ENCODE measurements at places on chromosomes 11 and 22. TPM values are rescaled to one million over a fixed set of nuclear protein-coding genes. Genes with fewer than 3 reads are reported as not detected.

The OR5D16 gene
- total RNA-seq, result not detected

The DAGLA gene
- 4.3 TPM for total RNA-seq

DNA sequence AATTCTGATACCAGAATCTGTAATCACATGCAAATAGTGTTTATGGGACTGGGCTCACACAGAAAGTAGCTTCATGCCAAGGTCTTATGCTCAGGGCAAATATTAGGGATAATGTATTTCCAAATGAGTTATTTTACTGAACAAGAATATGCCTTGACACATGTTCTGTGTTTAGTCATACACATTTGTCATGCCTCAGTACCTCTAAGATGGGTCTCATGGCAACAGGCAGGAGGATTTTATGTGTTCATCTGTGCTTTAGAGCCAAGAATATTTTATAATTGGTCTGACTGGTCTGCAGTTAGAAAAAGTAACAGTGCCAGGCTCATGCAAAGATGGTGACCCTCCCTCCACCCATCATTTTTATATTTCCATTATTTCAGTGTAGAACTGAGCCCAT lies 49.1 kb downstream of the JAM3 start:
- DNase-seq, result no peak

GRCh38 chr11:94700622-94701021 lies 67.5 kb upstream of the AMOTL1 start:
- DNase-seq, result no peak

- no peak for DNase-seq
Observed at GRCh38 chr22:36643033-36643432, 60.5 kb downstream of the CACNG2 start.

DNA sequence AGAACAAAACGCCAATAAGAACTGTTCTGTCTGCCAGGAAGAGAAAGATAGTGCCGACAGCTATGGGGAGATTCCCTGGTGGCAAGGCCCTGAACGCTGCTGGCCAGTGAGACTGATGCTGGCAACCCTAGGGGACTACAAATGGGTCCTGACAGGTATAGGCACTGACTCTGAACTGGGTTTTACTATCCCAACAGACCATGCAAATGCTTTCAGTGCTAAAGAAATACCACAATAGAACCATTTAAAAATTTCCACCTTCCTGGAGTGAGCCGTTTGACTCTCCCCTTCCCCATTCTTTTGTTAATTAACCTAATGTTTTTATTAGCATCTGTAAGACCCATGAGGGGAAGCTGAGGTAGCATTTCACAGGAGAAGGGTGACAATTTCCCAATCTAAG lies 25.7 kb downstream of the USP28 start:
- DNase-seq, result no peak

The P2RY6 gene
- 2.8 TPM for total RNA-seq

GRCh38 chr11:70091638-70092037 lies 13.5 kb downstream of the ANO1 start:
- DNase-seq, result no peak

The C11orf97 gene
- not detected for total RNA-seq

The OR11H1 gene
- total RNA-seq, result not detected

DNA sequence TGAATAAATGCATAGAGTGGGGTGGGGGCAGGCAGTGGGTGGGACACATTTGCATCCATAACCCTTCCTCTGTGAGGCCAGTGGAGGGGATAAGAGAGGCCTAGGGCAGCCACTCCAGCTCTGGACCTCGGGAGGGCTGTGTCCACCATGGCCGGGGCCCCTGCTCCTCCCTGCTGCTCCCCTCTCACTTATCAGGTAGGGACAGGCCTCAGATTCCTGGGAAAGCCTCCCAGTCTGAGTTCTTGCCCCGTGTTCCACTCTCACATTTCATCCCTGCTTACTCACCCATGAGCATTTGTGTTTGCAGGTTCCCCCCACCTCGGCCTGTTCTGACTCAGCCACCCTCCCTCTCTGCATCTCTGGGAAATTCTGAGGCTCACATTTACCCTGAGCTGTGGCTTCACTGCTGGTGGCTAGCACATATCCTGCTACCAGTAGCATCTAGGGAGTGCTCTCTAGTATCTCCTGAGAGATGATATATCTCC lies 128.7 kb upstream of the TOP3B start:
- no peak for DNase-seq

DNA sequence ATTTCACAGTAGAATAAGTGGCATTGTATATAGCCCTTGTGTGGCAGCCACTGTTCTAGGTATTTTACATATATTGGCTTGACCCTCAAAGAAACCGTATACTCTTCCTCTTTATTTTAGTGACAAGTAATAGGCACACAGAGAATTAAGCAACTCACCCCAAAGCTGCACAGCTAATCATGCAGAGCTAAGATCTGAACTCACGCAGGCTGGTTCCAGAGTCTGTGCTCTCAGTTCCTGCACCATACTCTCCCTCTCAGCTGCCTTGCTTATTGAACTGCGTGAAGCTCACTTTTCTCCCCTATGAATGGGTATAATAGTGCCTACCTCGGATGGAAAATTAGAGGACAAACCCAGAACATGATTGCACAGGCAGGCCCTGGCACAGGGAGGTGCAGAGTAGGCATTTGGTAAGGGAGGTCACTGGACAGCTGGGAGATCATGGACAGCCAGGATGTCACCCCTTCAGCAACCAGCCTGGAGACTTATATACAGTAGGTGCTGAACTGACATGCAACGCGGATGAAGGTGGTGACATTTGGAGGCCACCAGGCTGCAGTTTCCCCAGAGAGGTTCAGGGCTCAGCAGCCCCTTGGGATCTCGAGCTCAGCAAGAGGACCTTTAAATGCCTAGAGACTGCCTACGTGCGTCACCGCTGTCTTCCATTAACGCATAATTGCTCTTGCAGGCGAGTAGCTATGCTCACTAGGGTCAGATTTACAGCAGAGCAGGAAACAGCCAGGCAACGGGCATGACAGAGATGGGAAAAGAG lies 78.4 kb upstream of the TP53I11 start:
- no peak for DNase-seq

The MYRF gene
- total RNA-seq, result 0.30 TPM

The CD3E gene
- 0.70 TPM for total RNA-seq

The GPHA2 gene
- not detected for total RNA-seq

GRCh38 chr11:126415128-126415527 lies 59.6 kb downstream of the ST3GAL4 start:
- DNase-seq, result peak; percentile 90

The HTR3B gene
- not detected for total RNA-seq

The RCOR2 gene
- 11.1 TPM for total RNA-seq

GRCh38 chr11:106644824-106645223 lies 373.5 kb downstream of the GUCY1A2 start:
- no peak for DNase-seq

- DNase-seq, result peak; percentile 64
Observed at GRCh38 chr22:30460147-30460546, 11.7 kb downstream of the SEC14L3 start.

GRCh38 chr11:7749456-7749855 lies 43.2 kb upstream of the OVCH2 start:
- DNase-seq, result no peak

- DNase-seq, result no peak
Observed at GRCh38 chr22:46463435-46464227, 73.8 kb downstream of the CELSR1 start.

DNA sequence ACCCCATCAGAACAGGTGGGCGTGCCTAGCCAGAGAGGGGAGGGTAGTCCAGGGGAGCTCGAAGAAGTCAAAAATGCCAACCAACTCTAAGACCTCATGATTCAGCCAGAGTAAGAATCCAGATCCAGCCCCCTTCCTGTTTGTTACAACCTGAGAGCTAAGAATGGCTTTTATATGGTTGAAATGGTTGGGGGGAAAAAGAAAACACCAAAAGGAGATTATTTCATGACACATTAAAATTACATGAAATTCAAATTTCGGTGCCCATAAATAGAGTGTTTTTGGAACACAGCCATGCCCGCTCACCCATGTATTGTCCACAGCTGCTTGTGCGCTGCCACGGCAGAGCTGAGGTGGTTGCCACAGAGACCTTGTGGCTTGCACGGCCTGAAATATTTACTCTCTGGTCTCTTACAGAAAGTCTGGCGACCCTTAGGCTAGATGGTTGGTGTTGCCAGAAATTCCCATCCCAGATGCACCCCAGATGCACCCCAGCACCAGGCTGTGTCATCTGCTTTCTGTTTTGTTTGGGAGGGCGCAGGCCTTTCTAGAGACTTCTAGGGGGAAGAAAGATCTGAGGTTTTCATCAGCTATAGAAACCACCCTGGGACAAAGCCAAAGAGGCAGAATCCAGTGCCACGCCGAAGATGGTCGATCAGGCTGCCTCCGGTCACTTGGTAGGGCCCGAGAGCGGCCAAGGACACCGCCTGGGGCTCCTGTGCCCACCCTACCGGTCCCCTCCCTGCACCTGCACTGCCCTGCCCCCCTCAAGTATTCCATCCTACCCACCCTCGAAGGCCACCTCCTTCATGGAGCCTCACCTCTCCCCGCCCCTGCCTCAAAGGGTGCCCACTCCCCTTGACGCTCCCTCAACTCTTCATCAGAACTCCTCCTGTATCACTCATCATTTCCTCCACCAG lies 80.2 kb downstream of the DSCAML1 start:
- no peak for DNase-seq

- DNase-seq, result no peak
Observed at GRCh38 chr11:57391111-57391510, 661 bp upstream of the PRG2 start.

GRCh38 chr11:116913000-116913399 lies 75.6 kb upstream of the APOA1 start:
- DNase-seq, result no peak

DNA sequence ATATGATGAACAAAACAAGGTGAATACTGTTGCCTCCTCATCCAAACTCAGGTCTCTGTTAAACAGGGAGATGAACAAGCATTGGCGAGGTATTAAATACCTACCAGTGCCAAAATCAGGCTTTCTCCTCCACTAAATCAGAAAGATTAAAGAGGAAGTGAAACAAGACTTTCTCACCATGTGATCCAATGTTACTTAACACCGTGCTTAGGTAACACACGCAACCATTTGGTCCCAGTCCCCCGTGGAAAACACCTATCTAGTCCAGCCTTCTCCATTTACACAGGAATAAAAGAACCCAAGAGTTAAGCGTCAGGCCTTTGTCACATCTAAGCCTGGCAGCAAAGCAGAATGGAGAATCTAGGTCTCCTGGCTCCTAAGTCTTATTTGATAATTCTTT lies 34.5 kb downstream of the TENM4 start:
- no peak for DNase-seq

DNA sequence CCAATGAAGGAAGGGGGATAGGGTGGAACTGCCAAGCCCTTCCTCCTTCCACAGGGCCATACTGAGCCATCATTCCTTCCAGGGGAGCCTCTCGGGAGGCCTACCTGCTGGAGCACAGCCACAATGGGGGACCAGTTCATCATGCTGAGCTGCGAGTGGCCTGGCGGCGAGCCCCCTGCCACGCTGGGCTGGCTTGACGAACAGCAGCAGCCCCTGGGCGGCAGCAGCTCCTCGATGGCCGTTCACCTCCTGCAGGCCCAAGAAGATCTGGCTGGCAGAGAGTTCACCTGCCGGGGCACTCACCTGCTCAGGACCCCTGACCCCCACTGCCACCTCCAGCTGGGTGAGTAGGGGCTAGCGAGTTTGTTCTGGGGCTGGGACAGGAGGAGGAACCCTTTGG lies 5.9 kb downstream of the VSIG10L2 start:
- no peak for DNase-seq

The CSNK2A3 gene
- total RNA-seq, result 0.62 TPM

- DNase-seq, result peak; percentile 88
Observed at GRCh38 chr11:66421492-66422205, 814 bp downstream of the NPAS4 start.

- DNase-seq, result peak; percentile 63
Observed at GRCh38 chr22:24181996-24182899, 961 bp downstream of the SUSD2 start.

The ATP5MG gene
- 762 TPM for total RNA-seq

Measured in Right ventricle myocardium inferior (tissue), 1 donor.